Airway epithelial cell (primary cell): ENCODE measurements at places on chromosomes 12 and 14. TPM values are rescaled to one million over a fixed set of nuclear protein-coding genes. Genes with fewer than 3 reads are reported as not detected.

Gene LTBP2
- 21.2 and 28.1 TPM in 2 replicates for total RNA-seq

Gene MGP
- total RNA-seq = 0.14 TPM in 1 of 2 replicates, not detected in the other

Gene ASCL1
- total RNA-seq = not detected in 2 replicates

Gene CELA1
- total RNA-seq = not detected in 2 replicates

Gene BATF
- 2.1 and 7.3 TPM in 2 replicates for total RNA-seq

Gene TMEM132D
- not detected in 2 replicates for total RNA-seq

Gene RNF212B
- total RNA-seq = not detected in 2 replicates

Gene SRGAP1
- 3.3 and 6.0 TPM in 2 replicates for total RNA-seq

Gene NANOG
- total RNA-seq = under 0.01 TPM in 1 of 2 replicates, not detected in the other

Gene LTB4R2
- total RNA-seq = 55.2 and 59.3 TPM in 2 replicates

Gene NUDT4
- 19.4 and 26.9 TPM in 2 replicates for total RNA-seq

Gene RNASE7
- 1.1 and 2.2 TPM in 2 replicates for total RNA-seq

Gene TAS2R43
- total RNA-seq = 0.28 TPM in 1 of 2 replicates, not detected in the other

Gene KLHDC1
- 0.14 and 0.51 TPM in 2 replicates for total RNA-seq

Gene RD3L
- not detected in 2 replicates for total RNA-seq

Gene FSCB
- total RNA-seq = not detected in 2 replicates

Gene RASAL1
- 0.60 and 1.1 TPM in 2 replicates for total RNA-seq

Gene KRT6C
- 220 and 261 TPM in 2 replicates for total RNA-seq

Gene LUM
- total RNA-seq = 0.60 and 2.8 TPM in 2 replicates

Gene CLEC4A
- total RNA-seq = 0.42 TPM in 1 of 2 replicates, not detected in the other

Gene MMP19
- total RNA-seq = 1.1 and 1.2 TPM in 2 replicates

Gene TCL1B
- not detected in 2 replicates for total RNA-seq

Gene SLC22A17
- total RNA-seq = 3.8 and 5.4 TPM in 2 replicates

Gene HECTD4
- total RNA-seq = 8.6 and 12.8 TPM in 2 replicates

Gene ANHX
- not detected in 2 replicates for total RNA-seq

Gene SLC35E3
- total RNA-seq = 1.8 and 5.0 TPM in 2 replicates

Gene CCDC198
- not detected in 2 replicates for total RNA-seq
